Effector memory CD4-positive, alpha-beta T cell (primary cell): ENCODE measurements at places on chromosomes 7 and 10.

- DNase-seq = no peak
Observed at GRCh38 chr10:131655101-131655849, 245.5 kb upstream of the PPP2R2D start.

DNA sequence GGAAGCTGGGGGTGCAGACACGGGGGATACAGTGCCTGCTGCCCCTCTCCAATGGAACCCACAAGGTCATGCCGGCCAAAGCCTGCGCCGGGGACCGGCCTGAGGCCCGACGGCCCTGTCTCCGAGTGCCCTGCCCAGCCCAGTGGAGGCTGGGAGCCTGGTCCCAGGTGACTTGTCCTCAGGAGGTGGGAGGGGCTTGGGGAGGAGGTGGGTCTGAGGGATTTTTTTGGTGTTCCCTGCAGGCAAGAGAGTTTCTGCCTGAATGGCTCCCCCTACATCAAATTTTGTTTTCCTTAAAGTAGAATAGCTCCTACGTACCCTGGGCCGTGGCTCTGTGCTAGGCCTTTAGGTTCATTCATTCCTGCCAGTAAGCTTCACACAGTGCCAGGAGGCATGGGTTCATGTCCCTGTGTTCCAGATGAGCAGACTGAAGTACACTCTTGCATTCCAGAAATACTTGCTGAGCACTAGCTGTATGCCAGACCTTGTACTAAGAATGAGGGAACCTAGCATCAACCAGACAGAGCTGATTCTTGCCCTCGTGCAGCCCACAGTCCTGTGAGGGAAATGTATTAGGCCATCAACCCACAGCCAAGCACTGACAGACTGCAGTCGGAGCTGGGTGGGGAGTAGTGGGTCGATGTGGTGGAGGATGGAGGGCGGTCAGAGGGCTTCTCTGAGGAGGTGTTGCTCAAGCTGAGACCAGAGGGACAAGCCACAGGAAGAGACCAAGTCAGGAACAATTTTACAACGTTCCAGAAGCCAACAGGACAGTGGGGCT, 31.1 kb downstream of the TBATA start:
- no peak for DNase-seq

GRCh38 chr10:119198438-119198837, 8.9 kb upstream of the GRK5 start:
- no peak for DNase-seq

DNA sequence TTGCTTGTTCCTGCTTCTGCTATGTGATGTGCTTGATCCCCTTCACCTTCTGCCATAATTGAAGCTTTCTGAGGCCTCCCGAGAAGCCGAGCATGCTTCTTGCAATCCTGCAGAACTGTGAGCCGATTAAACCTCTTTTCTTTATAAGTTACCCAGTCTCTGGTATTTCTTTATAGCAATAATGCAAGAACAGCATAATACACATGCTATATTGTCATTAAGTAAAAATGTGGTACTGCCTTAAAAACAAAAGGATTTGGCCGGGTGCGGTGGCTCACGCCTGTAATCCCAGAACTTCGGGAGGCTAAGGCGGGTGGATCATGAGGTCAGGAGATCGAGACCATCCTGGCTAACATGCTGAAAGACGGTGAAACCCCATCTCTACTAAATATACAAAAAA, 59.6 kb upstream of the ANAPC16 start:
- no peak for DNase-seq

DNA sequence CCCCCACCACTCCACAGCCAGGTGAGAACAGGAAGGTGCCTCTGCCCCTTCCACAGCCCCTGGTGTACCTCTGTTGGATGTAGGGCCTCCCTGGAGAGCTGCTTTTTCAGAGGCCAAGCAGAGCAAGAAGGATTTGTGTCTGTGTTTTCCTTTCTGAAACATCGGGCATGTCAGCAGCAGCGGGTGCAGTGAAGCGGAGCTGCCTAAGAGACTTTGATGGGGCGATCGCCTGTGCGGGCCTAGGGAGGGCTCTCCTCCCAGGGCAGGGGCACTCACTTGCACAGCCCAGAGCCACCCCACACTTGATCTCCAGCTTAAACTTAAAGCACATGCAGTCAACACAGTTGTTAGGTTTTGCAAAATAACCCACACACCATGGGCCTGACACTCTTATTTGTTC, 324.7 kb downstream of the ACTR3B start:
- no peak for DNase-seq

DNA sequence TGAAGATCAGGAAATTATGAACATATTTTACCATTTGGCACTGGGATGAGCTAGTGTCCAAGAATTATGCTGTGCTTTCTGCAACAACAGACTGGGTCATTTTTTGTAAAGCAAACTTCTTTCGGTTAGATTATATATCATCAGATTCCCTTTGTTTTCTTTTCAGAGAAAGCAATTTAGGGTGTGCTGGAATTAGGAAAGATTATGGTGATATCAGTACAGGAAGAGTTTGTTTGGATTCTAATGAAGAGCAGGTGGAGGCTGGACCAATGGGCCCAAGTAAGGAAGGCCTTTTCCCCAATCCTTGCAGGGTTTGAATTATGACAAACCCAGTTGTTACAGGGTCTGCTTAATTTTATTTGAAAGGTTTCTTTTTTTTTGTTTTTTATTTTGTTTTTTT, 1092.8 kb downstream of the KCNMA1 start:
- no peak for DNase-seq

- no peak for DNase-seq
Observed at GRCh38 chr10:74837743-74838142, 11.3 kb downstream of the KAT6B start.

DNA sequence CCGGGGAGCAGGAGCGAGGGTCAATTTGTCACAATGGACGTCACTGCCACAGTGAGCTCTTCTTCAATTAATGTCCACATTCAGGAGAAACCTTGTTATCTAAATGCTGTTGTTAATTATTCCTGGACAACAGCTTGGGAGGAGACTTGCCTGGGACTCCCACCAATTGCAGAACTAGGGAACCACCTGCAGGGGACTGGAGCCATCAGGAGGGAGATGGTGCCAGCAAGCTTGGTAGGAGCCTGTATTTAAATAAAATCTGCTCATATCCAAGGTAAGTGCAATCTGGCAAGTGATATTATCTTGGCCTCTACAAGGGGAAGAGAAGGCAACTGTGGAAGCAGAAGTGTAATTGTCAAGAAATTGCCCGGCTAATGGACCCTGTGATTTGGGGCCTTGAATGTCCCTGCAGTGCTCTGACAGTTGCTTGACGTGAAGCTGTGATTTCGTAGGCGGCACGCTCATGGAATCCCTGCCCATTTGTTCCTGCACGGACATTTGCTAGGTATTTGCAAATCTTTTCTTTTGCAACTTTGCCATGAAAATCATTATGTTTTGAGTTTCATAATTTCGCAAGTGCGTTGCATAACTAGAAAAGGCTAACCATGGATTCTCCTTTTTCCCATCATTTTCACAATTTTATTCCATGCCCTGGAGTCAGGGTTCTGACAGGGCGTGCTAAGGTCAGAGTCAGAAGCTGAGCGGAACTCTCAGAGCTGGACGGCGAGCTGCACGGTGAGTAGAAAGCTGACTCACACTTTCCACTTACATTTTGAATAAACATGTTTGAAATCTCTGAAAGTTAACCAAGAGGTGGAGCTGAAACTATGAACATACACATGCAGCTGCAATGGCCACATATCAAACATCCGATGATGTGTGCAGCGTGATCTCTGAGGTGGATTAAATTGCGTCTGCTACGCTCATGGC, 84.9 kb upstream of the TCERG1L start:
- DNase-seq = no peak

GRCh38 chr7:116940689-116941370, 12.5 kb upstream of the ST7 start:
- no peak for DNase-seq
